ACHN (cell line): ENCODE measurements at places on chromosomes 6 and 20.
A peak's percentile ranks its signal among the peaks of the same experiment; 100 is the strongest.

GRCh38 chr6:148345176-148345575, 2.5 kb downstream of the SASH1 start:
- no peak for DNase-seq

DNA sequence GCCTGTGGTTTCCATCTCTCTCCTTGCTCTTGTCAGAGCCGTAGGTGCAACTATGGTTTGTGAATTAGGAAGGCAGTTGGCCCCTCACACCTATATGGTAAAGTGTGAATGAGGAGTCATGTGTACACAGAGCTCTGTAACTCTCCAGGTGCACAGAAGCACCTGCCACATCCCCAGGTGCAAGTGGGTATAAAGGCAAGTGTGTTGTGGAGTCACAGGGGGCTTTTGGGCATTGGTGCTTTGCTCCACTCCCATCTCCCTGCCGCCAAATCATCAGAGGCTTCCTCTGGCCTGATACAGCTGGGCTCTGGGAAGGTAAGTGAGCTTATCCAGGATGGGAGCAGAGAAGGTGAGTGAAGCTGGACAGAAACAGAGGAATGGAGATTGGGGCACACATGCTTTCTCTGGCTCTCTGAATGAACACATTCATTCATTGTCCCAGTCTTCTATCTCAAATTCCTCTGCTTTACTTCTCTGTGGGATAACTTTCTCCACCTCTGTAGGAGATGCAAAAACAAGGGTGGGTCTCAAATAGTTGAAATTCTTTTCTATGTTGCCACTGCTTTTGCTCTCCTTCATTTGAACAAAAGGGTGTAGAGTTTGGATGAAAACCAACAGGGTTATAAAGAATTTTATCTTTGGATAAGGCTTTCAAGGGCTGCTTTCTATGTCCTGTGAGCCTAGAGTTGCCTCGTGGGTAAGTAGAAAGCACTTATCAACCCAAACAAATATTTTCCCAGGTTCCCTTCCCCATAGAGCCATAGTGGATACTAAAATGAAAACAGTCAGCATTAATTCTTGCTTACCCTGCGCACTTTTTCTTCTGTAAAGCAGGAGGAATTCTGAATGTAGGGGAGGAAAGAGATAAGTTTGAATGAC, 45.0 kb upstream of the RIPOR2 start:
- no peak for DNase-seq

DNA sequence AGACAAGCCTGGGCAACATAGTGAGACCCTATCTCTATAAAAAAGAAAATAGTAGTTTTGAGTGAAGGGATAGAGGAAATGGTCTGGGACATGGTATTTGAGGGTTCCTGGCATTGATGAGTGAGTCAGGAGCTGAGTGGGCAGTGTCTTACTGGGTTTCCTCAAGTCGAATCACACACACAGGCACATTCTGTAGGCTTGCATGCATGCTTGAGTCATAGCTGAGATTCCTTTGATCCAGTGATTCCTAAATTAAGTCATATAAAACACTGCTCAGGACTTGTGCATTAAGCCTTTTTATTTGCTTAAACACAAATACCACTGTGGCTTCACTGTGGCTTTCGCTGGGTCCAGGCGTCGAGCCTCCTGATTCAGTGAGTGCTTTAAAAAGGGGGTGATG, 71.8 kb upstream of the TMEM181 start:
- DNase-seq, result peak; percentile 82

DNA sequence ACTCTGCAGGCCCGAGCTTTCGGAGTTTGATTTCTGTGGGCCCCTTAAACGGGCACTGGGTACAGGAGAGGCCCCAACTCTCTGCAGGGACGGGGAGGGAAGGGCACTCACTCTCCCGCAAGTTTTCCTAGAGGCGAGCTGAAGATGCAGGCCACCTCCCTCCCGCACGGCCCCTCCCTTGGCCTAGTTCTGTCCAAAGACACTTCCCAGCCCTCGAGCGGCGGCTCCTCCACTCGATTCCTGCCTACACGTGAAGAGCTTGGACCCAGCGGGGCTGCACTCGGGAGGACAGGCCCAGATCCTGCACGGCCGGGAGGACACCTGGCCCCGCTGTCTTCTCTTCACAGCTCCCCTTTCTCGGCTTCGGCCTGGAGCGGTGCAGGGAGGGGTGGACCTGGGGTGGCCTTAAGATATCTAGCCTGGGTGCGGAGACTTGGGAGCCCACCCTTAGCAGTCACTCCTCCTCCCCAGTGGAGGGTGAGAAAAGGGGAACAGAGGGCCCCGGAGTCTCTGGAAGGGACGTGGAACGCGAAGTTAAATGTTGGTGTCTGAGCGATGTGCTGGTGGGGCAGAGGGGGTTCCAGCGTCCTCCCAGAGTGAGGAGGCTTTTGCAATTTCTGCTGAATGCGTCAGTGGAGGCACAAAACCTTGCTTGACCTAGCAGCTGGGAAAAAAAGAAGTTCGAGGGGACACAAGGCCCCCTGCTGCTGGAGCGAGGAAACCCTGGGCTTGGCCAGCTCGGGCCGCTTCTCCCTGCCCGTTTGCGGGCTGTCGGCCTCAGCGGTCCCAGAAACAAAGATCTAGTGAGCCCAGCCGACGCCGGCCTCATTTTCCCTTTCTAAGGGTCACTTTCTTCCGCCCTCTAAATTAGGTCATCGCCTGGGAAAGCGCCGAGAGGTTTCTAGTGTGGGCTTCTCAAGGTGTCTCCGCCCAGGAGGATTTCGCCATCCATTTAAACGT, 4.9 kb downstream of the OLIG3 start:
- no peak for DNase-seq

DNA sequence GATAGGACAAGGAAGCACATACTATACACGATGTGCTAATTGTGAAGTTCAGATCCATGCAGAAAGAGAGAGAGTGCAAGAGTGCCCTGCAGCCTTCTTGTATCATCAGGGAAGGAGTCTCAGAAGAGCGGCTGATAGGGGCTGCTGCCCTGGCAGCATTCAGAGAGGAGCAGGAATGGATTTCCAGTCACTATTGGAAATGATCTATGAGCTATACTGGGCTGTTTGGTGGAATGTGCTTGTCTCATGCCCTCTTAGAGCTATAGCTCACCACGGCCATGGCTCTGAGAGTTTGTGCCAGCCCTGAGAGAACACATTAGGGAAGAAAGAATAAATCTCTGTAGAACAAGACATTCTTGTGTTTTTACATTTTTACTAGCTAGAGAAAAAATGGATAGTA, 212.6 kb upstream of the RAB32 start:
- no peak for DNase-seq

GRCh38 chr20:56558968-56559367, 25.9 kb downstream of the FAM209B start:
- DNase-seq, result no peak

- DNase-seq, result peak; percentile 56
These were observed 17.3 kb downstream of the PLN start for GRCh38 chr6:118565311-118565960.
